ENCODE measurements at places on chromosomes 5 and 9.

DNA sequence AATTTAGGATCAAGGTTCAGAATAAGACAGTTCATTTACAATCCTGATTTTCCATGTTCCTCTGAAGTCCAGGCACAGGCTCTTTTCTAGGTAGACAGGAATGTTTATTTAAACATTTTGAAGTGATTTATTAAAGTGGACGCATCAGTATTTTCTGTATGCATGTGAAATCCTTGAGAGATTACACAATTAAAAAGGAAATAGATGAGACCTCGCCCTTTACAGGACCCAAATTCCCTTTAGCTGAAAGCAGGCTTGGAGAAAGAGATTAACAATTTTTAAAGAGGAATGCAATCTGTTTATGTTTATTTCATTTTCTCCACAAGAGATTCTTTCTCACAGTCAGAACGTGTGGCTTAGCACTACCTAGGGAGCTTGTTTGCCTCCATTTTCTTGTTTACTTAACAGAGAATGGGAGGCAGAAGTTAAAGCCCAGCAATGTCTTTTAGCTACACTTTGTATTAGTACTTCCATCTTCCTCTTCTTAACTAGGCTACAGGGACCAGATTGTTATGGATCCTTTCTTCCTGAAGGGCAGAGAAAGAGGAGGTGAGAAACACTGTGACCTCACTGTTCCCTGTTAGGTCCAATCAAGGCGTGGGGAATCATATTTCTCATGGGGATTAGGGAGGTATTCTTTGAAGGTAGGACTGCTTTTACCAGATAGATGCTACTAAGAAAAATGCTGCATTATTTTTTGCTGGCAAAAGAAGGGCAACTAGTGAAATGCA is 416.0 kb downstream of the SH3GL2 start:
- no peak for DNase-seq

DNA sequence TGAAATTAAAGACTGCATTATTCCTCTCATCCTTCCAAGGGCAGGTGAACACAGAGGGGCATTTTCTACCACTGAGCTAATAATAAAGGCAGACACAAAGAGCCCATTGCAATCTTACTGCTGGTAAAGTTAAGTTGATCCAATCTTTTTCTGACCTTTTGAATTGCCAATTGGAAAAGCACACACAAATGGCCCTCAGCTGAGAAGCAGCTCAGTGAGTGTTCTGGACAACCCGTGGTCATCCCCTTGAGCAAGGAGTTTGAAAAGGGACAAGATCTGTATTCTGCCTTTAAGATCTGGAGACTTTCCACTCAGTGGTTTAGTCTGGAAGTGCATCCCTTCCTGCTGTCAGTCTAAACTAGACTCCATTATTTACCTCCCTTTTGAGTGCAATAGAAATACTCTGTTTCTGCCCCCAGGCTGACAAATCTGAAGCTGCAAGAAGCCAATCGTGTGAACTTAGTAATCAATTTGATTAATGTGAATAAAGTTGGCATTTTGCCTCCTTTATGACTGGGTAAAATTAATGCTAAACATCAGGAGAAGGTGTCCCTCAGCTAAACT is 835.7 kb downstream of the MAT2B start:
- DNase-seq: no peak

GRCh38 chr9:32326146-32326545 is 58.3 kb upstream of the ACO1 start:
- DNase-seq: no peak

DNA sequence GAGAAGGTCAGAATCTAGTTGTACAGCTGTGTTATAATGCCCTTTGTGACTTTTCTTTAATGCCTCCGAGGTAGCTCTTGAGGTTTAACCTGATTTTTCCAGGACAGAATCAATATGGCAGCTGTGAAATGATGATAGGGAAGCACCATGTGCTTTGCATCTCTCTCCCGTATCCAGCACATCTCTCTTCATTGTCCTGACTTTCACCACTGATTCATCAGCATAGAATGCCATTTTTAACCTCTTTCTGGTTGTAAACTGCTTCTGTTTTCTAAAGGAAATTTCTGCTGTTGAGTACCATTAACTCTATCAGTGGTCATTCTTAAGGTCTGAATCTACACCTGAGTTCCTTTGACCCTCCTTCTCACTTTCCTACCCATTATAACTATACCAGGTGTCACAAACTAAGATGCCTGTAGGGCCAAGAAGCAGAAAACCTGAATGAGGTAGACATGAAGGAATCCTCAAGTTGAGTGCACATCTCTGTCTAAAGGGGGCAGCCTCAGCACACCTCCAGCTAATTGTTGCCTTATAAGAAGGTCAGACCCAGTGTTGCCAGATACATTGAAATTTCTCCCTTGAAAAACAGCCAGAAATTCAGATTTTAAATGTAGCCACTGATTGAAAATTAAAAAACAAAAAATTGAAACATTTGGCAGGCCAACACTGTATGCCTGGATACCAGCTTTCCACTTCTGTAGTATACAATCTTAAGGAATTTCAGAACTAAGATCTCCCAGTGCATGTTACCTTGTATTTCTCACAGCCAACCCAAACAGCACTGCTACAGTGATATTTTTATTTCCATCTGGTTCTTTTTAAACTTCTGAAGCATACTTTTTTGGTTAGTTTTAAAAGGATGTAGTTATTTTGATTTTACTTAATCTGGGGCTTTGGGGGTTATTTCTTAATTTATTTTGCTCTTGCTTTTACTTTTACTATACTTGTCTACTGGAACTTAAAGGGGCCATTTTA is 35.8 kb upstream of the TLX3 start:
- DNase-seq: no peak

DNA sequence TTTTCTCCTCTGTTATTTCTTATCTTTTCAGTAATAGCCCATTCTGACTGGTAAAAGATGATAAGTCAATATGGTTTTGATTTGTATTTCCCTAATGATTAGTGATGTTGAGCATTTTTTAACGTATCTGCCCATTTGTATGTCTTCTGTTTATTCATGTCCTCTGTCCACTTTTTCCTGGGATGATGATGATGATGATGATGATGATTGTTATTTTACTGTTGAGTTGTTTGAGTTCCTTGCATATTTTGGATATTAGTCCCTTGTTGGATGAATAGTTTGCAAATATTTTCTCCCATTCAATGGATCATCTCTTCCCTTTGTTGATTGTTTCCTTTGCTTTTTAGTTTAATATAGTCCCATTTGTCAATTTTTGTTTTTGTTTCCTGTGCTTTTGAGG is 27.0 kb downstream of the UTP15 start:
- no peak for DNase-seq

DNA sequence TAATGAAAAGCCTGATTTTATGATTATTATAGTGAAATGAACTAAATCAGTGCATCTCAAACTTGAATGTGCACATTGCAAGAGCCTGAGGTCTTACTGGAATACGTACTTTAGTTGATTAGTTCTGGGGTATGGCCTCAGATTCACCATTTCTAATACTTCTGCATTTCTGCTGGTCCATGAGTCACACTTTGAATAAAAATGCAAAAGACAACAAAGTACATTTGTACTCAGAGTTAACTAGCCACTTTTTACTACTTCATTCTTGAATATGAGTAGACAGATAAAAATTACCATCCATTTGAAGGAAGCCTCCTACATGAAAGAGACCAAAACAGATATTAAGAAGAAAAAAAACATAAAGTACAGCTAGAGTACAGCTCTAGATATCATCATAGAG is 27.1 kb upstream of the PRR16 start:
- no peak for DNase-seq

DNA sequence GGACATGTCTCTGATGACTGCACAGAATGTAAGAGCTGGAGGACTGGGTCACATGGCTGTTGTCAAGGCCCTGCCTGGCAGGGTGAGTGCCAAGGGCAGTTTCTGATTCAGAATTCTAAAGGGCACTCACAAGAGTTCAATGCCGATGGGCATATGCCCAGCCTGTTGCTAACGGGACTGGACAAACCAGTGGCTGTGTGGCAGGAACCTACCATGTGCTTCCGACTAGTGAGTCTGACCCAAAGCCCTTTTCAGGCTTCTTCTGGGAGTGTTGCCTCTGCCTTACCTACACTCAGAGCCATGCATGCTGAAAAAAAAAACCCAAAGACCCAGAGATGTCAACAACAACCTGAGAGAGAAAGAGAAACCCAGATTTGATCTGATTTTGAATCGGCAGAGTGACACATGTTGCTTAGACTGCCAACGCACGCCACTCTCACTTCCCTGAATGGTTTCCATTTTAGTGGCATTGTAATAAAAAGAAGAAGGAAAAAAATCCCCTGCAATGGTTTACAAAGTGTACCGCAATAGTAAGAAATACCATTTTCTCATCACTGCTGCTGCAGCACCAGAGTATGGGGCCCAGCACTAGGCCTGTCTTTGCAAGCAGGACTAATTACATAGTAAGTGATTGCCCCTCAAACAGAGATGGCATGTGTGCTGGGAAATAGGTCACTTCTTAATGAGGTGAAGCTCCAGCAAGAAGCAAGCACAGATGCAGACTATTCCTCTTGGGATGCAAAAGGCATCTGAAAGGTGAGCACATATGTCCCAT is 194.3 kb downstream of the PALM2AKAP2 start:
- no peak for DNase-seq

DNA sequence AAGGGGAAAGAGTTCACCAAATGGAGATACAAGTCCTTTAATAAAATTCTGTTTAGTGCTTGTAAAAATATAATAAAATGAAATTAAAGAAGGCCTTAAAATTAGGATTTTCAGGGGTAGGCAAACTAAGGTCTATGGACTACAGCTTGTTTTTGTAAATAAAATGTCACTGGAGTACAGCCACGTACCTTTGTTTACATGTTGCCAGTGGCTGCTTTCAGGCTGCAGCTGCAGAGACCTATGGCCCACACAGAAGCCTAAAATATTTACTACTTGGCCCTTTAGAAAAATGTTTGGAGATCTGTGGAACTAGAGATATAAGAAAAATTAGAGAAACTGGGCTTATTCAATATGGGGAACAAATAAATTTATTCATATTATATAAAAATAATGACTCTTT is 122.8 kb downstream of the RPS23 start:
- DNase-seq: no peak

All from stimulated activated CD8-positive, alpha-beta memory T cell treated with anti-CD3 and anti-CD28 coated beads, Interleukin-2, amount 100 ng/mL, for 1 hour (primary cell).